Activated T-cell treated with anti-CD3 and anti-CD28 coated beads, Interleukin-2, amount 50 U/mL, for 1 hour (primary cell): ENCODE measurements at places on chromosomes 4 and X.

GRCh38 chrX:20593836-20594235 is 327.1 kb upstream of the RPS6KA3 start:
- DNase-seq = no peak

DNA sequence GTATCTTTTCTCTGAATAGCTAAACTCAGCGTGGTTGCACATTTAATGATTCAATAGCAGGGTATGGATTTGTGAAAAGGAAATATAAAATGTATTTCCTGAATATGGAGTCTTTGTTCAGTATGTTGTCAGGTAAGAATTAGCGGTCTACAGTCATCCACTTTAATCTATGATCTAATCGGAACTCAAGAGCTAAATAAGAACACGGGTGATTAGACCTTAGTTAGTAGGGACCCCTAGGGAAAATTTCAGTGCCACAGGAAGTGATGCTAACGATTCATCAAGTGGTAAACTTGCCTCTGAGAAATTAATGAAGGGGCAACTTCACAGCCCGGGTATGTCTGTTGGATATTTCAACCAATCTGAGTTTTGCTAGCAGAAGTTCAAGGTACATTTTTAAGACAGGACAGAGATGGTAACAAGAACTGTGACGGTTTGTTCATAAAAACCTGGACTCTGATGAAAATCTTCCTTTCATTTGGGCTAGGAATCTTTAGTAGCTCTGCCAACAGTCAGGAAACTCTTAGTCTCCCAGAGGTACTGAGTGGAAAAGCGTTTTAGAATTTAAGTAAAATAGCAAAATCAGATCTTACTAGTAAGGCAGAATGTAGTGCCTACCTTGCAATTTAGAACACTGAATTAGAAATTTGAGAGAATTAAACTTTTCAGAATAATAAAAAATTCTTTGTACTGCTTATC is 47.1 kb downstream of the PCDH7 start:
- no peak for DNase-seq

GRCh38 chr4:118994030-118994429 is 105.4 kb downstream of the SYNPO2 start:
- no peak for DNase-seq

- DNase-seq = no peak
Observed at GRCh38 chr4:4818415-4819212, 40.9 kb upstream of the MSX1 start.

GRCh38 chr4:111601671-111602070 is 543.6 kb upstream of the FAM241A start:
- DNase-seq = no peak

DNA sequence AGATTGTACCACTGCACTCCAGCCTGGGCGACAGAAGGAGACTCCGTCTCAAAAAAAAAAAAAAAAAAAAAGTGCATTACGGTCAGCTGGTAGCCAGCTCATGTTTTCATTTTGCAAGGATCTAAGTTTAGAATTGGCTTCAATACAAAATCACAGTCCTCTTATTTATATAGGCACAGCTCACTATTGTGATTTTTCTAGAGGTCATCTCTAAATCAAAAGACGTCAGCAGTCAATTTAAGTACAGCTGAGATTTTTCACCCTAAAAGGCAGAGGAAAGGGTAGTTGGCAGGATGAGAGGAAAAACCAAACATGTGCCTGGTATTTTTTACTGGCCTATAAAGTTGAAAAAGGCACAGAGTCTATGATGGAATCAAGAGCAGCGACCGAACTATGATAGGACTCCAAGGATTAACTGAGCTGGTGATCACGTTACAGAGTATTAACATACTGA is 30.8 kb downstream of the ASB5 start:
- DNase-seq = no peak

DNA sequence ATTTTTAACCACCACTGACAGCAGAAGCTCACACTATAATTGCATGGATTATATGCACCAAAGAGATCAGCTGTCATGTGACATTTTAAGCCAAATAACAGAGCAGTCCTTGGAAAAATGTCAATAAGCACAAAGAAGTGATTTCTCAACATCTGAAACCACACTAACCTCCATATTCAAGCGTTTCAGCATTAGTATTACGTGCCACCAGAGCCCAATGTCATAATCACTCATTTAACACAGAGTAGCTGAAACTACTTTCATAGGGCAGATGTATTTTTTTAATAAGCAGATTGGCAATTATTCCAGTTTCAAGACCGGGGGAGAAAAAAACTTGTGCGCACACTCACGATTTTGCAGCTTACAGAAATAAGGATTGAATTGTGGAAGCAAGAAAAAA is 76.6 kb downstream of the SH3KBP1 start:
- DNase-seq = no peak

GRCh38 chrX:118502161-118502789 is 6.7 kb downstream of the DOCK11 start:
- DNase-seq = no peak

- DNase-seq = no peak
Observed at GRCh38 chr4:109691411-109691920, 11.8 kb downstream of the CASP6 start.

- DNase-seq = no peak
Observed at GRCh38 chr4:108466936-108467902, 153.2 kb upstream of the RPL34 start.

- no peak for DNase-seq
Observed at GRCh38 chrX:149060921-149061320, 444.2 kb downstream of the IDS start.

- DNase-seq = no peak
Observed at GRCh38 chr4:143084566-143084965, 100.2 kb upstream of the USP38 start.

- DNase-seq = no peak
Observed at GRCh38 chr4:114400531-114400930, 198.1 kb upstream of the UGT8 start.

GRCh38 chr4:123102897-123103471 is 180.6 kb upstream of the NUDT6 start:
- DNase-seq = no peak

- DNase-seq = no peak
Observed at GRCh38 chr4:127148165-127148564, 484.6 kb upstream of the INTU start.

GRCh38 chr4:169136796-169137557 is 126.9 kb upstream of the CBR4 start:
- no peak for DNase-seq

DNA sequence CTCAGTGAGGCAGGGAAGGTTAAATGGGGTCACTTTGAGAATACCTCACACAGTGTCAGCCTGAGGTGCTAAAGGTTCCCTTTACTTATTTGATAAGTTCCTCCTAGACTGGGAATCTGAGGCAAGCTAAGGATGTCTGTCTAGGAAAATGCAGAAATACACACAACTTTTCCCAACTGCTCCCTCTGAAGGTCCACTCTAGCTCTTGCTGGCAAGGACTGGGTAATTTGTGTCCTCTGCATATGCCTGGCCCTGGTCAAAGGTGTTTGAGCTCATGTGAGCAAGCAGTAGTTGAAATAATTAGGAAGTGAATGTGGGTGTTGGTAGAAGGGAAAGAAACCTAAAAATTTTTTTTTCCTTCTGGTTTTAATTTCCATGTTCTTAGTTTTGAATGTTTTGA is 21.3 kb downstream of the TXLNG start:
- DNase-seq = no peak

- no peak for DNase-seq
Observed at GRCh38 chr4:74202062-74202586, 44.2 kb downstream of the MTHFD2L start.
